ENCODE measurements at places on chromosomes 1 and 21.

DNA sequence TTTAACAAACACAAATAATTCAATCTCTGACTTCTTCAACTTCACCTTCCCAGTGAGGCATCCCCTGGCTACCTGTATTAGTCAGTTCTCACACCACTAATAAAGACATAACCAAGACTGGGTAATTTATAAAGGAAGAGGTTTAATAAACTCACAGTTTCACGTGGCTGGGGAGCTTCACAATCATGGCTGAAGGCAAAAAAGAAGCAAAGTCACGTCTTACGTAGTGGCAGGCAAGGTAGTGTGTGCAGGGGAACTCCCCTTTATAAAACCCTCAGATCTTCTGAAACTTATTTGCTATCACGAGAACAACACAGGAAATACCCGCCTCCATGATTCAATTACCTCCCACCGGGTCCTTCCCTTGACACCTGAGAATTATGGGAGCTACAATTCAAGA, 478.5 kb downstream of the ADGRL2 start:
- DNase-seq: no peak

DNA sequence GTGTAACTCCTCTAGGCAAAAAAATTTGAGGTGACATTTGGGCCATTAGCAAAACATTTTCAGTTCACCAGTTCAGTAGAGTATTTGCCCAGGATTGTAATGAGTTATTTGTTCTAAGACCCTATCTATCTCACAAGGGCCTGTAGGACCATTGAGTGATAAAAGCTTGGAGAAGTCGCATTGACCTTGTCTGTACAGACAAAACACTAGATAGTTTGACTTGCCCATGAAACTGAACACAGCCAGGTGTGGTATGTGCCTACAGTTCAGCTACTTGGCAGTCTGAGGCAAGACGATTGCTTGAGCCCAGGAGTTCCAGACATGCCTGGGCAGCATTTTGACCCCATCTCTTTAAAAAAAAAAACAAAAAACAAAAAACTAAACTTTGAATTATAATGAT, 3.1 kb downstream of the ATP5IF1 start:
- no peak for DNase-seq

- DNase-seq: no peak
Measured at GRCh38 chr1:234727018-234727940, 117.3 kb upstream of the IRF2BP2 start.

DNA sequence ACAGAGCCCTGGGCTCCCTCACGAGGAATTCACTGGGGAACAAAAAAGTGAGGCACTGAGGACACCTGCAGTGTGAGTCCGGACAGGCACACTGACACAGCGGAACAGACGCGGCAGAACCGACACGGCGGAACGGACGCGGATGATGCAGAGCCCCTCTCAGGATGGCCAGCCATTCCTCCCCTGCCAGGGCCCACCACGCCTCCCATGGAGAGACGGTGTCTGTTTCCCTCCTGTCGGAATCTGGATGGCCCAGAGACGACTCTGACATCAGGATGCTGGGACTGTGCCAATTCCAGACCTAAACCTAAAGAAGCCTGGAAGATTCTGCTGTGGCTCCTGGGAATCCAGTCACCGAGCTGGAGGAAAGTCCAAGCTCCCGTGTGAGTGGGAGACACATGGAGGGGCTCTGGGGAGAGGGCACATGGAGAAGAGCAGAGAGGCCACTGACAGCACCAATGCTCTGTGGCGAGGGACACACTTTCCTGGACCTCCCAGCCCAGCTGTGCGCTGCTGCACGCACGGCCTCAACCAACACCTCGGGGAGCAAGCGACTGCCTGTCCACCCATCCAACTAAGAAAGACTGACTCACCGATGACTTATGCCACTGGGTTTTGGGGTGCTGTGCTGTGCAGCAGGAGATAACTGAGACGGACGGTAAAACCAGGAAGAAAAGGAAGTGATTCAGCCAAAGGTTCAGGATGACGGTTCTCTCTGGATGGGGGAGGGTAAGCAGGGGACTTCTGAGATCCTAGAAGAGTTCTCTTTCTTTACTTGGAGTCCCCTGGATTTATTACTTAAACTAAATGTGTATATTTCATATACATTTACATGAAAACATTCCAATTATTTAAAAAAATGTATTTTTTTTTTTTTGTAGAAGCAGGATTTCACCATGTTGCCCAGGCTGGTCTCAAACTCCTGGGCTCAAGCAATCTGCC, 23.3 kb downstream of the ZBTB17 start:
- DNase-seq: no peak

DNA sequence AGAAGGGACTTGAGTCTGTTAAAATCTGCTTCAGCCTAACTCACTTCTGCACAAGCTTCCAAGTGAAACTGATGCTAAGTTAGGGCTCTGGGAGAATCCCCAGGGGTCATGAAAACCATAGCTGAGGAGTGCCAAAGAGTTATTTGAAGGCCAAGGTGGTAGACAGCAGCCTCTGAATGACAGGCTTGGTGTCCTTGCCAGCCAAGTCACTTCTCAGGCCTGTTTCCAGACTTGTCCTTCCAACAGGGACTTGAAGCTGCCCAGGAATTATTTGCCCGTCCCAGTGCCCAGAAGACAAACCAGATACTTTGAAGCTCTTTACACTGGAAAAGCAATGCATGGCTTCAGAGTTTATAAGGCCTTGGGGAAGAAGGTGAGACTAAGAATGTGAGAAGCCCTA, 33.6 kb downstream of the RNASEL start:
- DNase-seq: no peak

DNA sequence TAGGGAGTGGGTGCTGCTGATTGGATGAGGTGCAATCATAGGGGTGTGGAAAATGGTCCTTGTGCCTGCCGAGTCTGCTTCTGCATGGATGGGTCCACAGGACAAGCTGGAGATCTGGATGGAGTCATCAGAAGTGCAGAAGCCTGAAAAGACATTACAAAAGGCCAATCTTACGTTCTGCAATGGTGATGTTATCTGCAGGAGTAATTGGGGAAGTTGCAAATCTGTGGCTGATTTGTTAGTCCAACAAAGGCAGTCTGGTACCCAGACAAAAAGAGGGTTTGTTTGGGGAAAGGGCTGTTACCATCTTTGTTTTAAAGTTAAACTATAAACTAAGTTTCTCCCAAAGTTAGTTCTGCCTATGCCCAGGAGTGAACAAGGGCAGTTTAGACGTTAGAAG, 166.5 kb downstream of the PGBD5 start:
- no peak for DNase-seq

- peak; percentile 87 for DNase-seq
Measured at GRCh38 chr1:35451125-35451528, 106.1 kb downstream of the KIAA0319L start.

GRCh38 chr1:52032785-52033131, 852 bp downstream of the KTI12 start:
- peak; percentile 39 for DNase-seq

DNA sequence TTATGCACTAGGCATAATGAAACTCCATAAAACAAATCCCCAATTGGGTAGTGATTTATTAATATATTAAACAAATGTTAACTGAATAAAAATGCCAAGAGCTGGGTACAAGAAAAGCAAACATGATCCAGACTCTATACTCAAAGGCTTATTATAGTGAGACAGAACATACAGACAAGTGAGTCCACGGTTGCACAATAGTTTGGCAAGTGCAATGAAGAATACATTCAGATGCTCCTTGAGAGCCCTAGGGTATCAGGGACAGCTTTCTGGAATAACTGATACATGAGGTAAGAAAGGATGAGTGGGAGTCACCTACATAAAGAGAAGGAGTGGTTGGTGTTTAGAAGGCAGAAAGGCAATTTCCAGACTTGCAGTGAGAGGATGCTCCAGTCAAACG, 85.1 kb downstream of the VAV3 start:
- DNase-seq: no peak

GRCh38 chr1:246567646-246568235, 1.5 kb downstream of the CNST start:
- DNase-seq: no peak

- DNase-seq: no peak
Measured at GRCh38 chr1:214074477-214074876, 86.7 kb downstream of the PROX1 start.

DNA sequence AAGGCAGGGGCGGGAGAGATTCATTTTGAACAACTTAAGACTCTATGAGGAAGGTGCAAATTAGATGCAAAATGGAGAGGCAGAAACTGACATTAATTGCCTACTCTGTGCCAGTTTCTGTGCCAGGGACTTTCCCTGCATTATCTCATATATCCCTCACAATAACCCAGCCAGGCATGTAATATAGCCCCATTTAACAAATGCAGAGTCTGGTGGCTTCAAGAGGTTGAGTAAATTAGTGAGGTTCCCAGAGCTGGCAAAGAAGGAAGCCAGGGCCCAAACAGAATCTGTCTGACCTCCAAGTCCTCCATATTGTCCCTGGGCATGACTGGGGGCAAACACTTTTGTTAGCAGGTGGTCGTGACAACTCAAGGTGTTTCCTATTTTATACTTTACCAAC, 199.8 kb downstream of the ASTN1 start:
- DNase-seq: no peak

DNA sequence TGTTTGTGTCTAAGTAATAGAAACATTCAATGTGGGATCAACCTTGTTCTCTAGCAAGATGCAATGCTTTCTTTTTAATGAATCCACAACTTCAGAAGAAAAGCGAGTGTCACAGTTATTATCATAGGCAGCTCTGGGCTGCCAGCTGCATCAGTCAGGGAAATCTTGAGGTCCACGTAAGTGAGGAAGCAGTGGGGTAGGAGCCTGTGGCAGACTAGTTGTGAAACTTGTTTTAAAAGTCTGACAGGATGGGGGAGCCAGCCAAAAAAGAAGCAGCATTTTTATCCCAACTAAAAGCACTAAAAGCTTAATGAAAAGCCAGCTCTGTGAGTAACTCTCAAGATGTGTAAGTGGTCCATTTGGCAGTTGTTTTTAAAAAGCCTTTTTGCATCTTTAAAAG, 113.1 kb downstream of the ZNF326 start:
- DNase-seq: no peak

GRCh38 chr1:161848676-161849075, 82.6 kb downstream of the ATF6 start:
- no peak for DNase-seq

DNA sequence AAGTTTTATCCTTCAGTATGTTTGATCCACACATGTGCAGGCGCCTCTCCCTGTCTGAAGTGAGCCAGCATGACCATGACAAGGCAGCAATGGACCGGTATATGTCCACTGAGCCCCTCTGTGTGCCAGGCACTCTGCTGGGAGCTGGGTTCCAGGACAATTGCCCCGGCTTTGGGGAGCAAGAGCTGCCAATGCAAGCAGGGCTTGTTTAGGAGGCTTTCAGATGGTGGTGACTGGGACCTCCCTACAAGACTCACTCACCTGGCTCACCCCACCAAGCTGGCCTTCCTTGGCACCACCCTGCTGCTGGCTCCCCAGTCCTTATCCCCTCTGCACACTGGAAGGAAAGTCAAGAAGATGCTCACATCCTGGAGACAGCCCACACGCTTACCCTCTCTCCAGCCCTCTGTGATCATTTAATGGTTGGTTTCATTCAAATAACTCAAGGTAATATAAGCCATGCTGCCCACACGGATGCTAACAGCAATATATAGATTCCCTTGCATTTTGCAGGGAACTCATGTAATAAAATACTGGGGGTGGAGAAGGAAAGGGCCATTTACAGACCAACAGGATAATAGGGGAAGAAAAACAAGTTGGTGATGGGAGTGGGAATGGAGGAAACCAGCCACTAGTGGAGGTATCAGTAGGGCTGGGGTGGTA, 23.6 kb downstream of the KCND3 start:
- DNase-seq: no peak

DNA sequence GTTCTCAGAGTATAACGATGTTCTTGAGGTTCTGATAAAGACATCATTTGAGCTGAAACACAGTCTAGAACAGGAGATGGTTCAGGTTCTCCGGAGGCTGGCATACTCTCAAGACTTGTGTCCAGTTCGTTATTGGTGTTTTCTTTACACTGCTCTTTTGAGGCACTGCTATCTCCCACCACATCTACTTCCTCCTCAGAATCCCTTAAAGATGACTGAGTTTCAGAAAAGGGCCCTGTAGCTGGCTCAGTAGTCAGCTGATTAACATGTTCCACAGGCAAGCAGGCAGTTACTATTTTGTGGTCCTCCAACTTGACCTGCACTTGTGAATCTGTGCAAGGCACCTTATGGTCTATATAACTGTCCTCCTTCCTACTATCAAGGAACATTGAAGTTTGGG, 50.2 kb downstream of the ZZZ3 start:
- DNase-seq: no peak

- DNase-seq: peak; percentile 59
Measured at GRCh38 chr1:201530741-201531531, 8.0 kb upstream of the NAV1 start.

GRCh38 chr1:240363315-240363714, 248.6 kb downstream of the GREM2 start:
- no peak for DNase-seq

- no peak for DNase-seq
Measured at GRCh38 chr1:220198186-220199005, 73.9 kb downstream of the RAB3GAP2 start.

DNA sequence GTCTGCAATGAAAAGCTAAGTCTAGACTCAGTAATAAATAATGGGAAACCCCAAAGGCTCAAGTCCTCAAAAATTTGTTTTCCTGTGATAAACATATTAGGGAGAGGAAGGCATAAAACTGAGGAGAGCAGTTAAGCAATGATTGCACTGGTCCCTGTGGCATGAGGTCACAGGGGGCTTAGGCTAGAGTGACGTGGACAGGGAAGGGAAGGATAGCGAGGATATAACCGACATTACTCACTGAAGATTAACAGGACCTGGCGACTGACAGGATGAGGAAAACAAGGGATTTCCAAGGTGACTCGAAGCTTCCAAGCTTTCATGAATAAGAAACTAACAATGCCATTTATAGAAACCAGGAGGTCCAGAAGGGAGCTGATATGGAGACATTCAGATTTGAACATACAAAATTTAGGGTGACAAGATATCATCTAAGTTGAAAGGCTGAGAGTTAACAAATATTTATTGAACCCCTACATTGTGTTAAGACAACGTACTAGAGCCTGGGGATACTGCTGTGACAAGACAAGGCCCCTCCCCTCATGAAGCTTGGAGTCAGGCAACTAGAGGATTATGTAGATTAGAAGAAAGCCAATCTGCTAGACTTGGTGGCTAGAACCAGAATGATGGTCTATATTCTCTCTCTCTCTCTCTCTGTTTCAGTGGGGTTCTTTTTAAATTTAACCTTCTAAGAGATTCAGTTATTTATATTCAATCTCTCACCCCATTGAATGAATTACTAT, 33.2 kb upstream of the PKN2 start:
- no peak for DNase-seq

DNA sequence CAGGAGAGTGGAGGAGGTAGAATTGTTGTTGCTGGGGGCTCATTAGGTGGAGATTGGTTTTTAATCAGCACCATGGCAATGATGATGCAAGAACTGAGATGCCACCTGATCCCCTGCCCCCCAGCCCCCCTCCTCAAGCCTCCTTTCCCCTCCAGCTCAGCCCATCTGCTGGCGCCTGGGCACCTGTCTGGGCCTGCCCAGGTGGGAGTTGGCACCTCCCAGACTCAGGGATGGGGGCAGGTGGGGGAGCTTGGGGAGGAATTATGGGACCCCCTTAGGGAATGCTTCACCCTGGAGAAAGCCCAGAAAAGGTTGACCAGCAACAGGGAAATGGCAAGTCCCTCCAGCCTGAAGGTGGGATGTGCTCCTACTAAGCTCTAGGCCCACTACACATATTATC, 1.5 kb upstream of the NHLH1 start:
- DNase-seq: no peak
